Kasumi-1 (cell line): ENCODE measurements at places on chromosomes 12 and 14.
A peak's percentile ranks its signal among the peaks of the same experiment; 100 is the strongest.

- DNase-seq, result no peak
These were observed 1.9 kb upstream of the CLEC2D start for GRCh38 chr12:9667403-9668160.

DNA sequence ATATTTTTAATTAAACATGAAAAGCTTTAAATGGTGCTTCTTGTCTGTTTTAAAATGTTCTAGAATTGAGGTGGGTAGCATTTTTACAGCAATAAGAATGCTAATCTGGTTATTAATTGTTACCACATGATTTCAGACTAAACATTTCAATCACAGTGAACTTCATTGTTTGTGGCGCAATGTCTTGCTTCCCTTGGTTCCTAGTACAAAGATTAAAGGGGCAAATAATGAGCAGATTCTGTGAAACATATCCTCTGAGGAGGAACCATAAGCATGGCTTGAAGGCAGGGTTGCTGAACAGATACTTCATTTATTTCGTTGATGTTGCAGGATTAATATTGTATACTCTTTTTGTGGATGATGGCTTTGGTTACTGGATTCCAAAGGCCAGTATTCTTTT, 162.1 kb downstream of the FUT8 start:
- no peak for DNase-seq

- DNase-seq, result no peak
These were observed 25.4 kb downstream of the ATG14 start for GRCh38 chr14:55386037-55386808.

GRCh38 chr12:128830505-128830893, 6.7 kb upstream of the SLC15A4 start:
- no peak for DNase-seq

DNA sequence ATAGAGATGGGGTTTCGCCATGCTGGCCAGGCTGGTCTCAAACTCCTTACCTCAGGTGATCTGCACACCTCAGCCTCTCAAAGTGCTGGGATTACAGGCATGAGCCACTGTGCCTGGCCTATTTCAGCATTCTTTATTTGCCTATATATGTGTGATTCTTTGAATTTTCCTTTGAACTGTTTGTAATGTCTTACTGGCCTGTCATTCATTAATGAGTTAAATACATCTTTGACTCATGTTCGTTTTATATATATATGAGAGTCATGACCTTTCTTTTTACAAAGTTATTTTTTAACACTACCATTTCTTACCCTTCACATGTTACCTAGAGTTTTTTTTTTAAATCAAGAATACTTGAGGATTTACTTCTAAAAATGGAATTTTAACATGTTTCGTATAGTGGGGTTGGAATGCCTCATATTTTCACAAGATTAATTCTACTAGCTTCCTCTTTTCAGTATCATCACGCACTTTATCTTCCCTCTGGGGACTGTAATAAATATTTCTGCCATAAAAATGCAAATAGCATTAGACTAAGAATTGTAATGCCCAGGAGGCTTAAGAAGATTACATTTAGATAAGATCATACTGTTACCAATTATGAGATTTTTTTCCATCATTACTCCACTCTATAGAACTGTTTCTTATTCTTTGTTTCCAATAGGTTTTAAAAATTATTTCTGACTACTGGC, 66.7 kb downstream of the NTN4 start:
- DNase-seq, result no peak

DNA sequence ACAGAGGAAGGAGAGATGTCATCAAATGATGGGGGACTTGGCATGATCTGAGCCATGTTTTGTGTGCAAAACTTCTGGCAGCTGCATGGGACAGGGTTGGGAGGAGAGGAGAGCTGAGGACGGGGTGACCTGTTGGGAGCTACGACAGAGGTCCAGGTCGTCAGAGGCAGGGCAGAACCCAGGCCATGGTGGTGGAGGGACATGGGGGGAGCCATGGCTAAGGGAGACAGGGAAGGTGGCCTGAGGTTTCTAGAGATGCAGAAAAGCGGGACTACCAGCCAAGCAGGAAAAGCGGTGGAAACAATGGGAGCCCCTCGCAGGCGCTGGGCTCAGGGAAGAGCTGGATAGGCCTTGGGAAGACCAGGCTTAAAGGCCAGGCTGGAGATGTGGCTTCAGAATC, 88.3 kb downstream of the DICER1 start:
- DNase-seq, result no peak

- peak; percentile 69 for DNase-seq
These were observed 166.1 kb upstream of the SYT10 start for GRCh38 chr12:33605757-33606156.

GRCh38 chr14:76955575-76956315, 72.8 kb downstream of the IRF2BPL start:
- DNase-seq, result peak; percentile 69

DNA sequence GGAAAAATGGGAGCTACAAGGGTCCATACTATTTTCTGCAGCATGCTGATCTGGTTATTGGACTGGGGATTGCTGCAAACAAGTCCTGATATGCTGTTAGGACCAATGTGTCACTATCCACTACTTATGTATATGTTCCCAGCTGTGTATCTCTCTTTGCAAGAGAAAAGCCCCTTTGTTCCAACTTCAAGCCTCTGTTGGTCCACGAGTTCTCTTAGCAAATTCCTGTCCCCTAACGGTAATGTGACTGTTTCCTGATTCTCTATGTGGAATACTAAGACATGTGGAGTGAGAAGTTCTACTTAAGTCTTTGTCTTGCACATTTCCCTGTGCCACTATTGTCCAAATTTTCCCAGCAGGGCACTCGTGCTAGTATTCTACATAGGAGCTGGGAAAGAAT, 557.7 kb downstream of the FSCB start:
- DNase-seq, result no peak
